ENCODE measurements at places on chromosomes 5 and 9. TPM values are rescaled to one million over a fixed set of nuclear protein-coding genes. Genes with fewer than 3 reads are reported as not detected.

GRCh38 chr9:16450578-16450977 is 419.9 kb downstream of the BNC2 start:
- DNase-seq: no peak

- peak; percentile 3 for DNase-seq
These were observed 562.7 kb downstream of the TLE4 start for GRCh38 chr9:80134487-80134886.

- DNase-seq: no peak
These were observed 25.4 kb downstream of the CTNND2 start for GRCh38 chr5:11878814-11879213.

GRCh38 chr9:34578241-34579103 is 11.1 kb downstream of the CNTFR start:
- no peak for DNase-seq

DNA sequence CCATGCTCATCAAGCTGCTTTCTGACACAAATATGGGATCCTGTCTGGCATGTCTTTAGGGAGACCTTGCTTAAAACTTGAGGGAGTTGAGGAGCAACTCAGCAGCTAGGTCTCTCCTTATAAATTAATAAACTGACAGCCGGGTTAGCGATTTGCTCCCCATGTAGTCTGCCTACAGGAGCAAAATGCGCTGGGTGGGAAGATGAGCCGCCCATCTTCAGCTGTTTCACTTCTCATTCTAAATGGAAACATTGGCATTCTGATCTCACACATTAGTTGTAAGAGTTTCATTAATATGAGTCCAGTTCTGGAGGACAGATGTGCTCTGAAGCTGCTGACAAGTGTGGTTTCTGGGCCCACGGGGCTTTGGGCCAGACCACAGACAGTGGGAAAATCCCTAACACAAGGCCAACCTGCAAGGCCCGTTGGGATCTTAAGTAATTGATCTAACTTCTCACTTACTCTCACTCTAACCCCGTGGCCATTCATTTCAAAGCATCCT is 197.0 kb downstream of the MCTP1 start:
- peak; percentile 34 for DNase-seq

- DNase-seq: no peak
These were observed 349.6 kb downstream of the SLIT3 start for GRCh38 chr5:168951356-168951755.

- DNase-seq: no peak
These were observed 7.7 kb upstream of the HAVCR2 start for GRCh38 chr5:157116483-157116954.

DNA sequence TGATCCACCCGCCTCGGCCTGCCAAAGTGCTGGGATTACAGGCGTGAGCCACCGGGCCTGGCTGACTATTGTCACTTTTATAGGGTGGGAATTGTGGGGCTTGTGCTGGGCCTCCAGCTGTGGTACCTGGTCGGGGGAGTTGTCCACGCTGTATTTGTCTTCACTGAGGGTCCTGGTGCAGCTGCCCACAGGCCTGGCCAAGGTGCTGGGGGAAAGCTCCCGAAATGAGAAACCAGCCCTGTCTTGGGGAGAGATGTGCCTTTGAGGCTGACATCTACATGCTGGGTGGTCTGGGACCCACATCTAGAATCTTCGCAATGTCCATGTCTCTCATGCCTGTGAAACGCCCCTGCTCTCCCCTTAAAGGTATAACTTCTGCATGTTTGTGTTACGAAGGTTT is 2.6 kb downstream of the EXOC3 start:
- DNase-seq: no peak

GRCh38 chr5:67831048-67831447 is 384.5 kb upstream of the PIK3R1 start:
- DNase-seq: no peak

DNA sequence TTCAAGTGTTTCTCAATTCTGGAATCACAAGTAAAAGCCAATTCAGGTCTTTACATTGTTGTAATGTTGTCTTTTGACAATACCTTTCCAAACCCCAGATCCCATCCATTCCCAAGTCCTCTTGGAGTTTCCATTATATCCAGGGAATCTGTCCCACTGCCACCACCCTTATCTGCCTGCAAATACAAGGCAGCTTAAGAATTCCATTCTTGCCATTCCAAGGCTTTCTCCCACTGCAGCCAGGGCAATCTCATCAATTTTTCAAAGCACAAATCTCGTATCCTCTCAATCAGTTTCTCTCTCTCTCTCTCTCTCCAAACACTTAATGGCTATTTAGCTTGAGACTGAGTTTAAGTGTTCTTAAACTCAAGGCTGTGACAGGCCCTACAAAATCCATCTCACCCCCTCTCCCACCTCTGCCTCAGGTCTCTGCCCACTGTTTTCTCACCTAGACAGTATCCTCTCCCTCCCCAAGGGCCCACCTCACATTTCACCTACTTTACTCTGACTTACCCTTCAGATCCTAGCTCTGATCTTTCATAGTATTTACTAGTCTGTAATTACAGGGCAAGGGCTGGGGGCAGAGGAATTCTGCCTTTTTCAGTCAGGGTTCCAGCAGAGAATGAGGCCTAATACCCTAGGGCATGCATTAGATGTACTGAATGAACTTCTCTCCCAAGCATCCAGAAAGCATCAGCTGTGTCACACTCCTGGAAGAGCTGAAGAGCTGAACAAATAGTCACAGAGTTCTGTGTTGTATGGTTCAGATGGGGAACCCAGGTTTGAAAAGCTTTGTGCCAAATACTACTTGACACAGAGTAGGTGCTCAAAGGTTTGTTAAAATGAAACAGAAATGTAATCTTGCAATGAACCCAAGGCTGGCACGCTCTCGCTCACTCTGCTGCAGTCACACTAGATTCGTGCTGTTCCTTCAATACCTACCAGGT is 46.0 kb downstream of the RAPGEF1 start:
- no peak for DNase-seq

DNA sequence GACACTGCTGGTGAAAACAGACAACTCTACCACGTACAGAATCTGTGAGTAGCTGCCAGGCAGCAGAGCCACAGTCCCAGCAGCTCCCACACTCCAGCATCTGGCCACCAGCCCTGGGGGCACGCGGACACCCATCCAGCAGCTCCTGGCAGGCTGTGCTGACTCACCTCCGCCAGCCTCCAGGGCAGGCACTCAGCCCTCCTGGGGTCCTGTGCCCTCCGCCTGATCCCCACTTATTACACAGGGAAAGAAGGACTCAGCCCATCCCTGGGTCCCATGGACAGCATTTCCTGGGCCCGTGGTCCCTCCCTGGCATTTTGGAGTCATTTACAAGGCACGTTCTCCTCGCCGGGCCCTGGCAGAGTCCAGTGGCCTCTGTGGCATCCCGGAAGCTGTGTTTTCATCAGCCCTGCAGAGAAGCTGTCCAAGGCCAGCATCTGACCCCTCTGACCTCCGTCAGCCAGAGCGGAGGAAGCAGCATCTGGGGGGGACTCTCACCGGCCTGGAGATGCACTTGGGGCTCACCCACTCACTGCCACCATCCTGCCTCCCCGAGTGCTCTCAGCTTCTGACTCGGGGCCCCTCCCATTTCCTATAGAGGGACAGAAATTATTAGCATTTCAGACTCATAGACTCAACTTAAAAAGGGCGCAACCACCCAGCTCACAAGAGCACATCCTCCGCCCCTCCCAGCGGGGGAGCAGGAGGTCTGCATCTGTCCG is 21.6 kb downstream of the PAEP start:
- DNase-seq: no peak

The GGTA1 gene
- 4.8 TPM for total RNA-seq

The CCDC107 gene
- 5.7 TPM for total RNA-seq

The FOXI1 gene
- not detected for total RNA-seq

The FST gene
- 0.27 TPM for total RNA-seq
